T-helper 2 cell (primary cell): ENCODE measurements at places on chromosomes 12 and 14.

DNA sequence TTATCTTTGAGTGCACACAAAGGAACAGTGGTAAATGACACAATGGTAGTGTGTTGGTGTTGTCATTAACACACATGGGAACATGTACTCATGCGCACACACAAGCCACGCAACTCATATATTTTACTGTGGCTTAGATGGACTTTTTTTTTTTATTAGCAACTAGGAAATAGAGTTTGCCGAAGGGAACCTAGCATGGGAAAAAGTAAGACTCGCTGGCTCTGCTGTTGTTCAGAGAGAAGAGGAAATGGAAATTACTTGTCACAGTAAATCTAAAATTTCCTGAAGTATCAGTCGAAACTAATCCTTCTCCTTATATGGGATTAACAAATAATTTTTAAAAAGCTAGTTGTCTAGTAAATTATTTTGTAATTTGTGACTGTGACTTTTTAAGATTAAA is 33.7 kb upstream of the IL22 start:
- no peak for DNase-seq

GRCh38 chr14:94081386-94081820 is 293 bp downstream of the IFI27L1 start:
- no peak for DNase-seq

GRCh38 chr14:73295198-73295796 is 58.0 kb downstream of the PAPLN start:
- DNase-seq = no peak

DNA sequence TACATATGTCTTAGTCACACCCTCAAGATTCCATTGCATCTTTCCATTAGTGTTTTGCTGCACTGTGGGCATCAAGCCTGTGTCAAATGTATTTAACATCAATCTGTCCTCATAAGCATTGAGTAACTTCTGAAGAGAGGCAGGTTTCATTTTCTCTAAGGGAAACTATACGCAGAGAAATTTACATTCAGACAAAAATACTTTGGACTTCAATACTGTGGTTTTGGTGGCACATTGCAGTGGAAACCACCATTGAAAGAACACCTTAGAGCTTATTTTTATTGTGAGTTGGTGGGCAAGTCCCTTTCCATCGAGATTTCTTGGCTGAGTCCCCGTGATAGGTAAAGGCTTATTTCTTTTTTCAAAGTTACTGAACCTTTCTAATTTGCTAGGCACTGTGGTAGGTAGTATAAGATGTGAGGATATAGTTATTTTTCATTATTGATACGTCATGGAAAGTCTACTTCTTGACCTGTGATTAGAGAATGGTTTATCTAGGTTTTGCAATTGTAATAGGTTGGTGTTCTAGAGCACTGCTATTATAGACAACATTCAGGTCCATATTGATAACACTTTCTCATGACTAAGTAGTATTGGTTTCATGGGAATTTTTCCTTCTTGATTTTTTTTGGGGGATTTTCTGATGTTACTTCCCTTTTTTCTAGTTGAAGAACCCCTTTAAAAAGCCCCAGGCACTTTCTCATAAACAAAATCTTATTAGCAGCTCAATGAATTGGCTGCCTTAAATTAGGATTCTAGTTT is 81.9 kb downstream of the CFAP54 start:
- DNase-seq = no peak

DNA sequence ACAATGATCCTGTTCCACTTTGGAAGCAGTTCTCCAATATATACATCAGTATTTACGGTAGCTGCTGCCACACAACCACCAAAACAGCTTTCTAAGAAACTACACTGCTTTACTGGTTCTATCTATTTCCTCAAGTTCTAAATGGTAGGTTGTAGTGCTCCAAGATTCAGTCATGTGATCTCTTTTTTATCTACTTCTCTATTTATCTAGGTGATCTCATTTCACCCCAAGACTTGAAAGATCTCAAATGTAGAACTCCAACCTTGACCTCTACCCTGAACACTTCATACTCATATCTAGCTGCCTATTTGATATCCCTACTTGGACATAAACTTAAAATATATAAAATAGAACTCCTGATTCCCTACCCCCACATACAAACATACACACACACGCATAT is 133.9 kb upstream of the RAP1B start:
- no peak for DNase-seq

DNA sequence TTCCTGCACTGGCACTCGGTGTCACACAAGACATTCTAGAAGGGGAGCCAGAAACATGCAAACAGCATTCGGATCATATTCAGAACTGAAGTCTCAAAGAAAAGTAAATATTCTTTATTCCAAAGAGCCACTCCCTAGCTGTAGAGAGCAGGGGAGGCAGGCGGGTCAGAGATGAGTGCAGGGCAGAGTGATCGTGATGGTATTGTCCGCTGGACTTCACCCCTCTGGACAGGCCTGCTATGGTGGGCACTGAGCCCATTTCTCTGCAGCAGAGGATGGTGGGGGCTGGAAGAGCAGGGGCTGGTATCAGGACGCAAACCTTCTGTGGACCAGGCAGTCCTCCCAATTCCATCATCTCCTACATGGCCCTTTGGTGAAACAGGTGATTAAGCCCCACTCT is 25.6 kb downstream of the IRF2BPL start:
- DNase-seq = no peak
